A549 treated with CpdA at 1 μM for 4 hours (cell line): ENCODE measurements at places on chromosomes 3 and 15. TPM values are rescaled to one million over a fixed set of nuclear protein-coding genes. Genes with fewer than 3 reads are reported as not detected.

The HDGFL3 gene
- total RNA-seq, result 49.8 to 80.7 TPM (median 56.0 TPM) in 5 replicates

The NRG4 gene
- total RNA-seq, result 0.73 to 2.2 TPM (median 1.4 TPM) in 5 replicates

The IQCF5 gene
- not detected in 5 replicates for total RNA-seq

The DIS3L gene
- 29.2 to 40.3 TPM (median 34.5 TPM) in 5 replicates for total RNA-seq

The FMN1 gene
- 0.27 to 0.59 TPM (median 0.41 TPM) in 5 replicates for total RNA-seq

The CLRN1 gene
- total RNA-seq, result not detected in 5 replicates

The C3orf62 gene
- total RNA-seq, result 1.8 to 2.6 TPM (median 2.3 TPM) in 5 replicates

The LSAMP gene
- 0.06 to 0.30 TPM (median 0.08 TPM) in 5 replicates for total RNA-seq

The GOLGA8R gene
- 0.11 to 0.28 TPM (median 0.22 TPM) in 5 replicates for total RNA-seq

The CLDN16 gene
- total RNA-seq, result 0.02 to 0.15 TPM (median 0.06 TPM) in 3 of 5 replicates, not detected in the others

The PCOLCE2 gene
- total RNA-seq, result 26.5 to 38.8 TPM (median 32.5 TPM) in 5 replicates

The COLQ gene
- 0.28 to 0.53 TPM (median 0.36 TPM) in 5 replicates for total RNA-seq

The CERS3 gene
- not detected in 5 replicates for total RNA-seq

The ZNF662 gene
- not detected in 5 replicates for total RNA-seq

The RTP4 gene
- not detected in 5 replicates for total RNA-seq

The MKRN2OS gene
- not detected in 5 replicates for total RNA-seq

The LRRC3B gene
- total RNA-seq, result not detected in 5 replicates

The SST gene
- not detected in 5 replicates for total RNA-seq

The CPEB1 gene
- 2.8 to 4.0 TPM (median 3.8 TPM) in 5 replicates for total RNA-seq

The GDPGP1 gene
- total RNA-seq, result 5.0 to 8.1 TPM (median 6.1 TPM) in 5 replicates

The TM6SF1 gene
- 0.05 to 0.10 TPM in 2 of 5 replicates, not detected in the others for total RNA-seq

The ANKUB1 gene
- total RNA-seq, result not detected in 5 replicates

The INSYN1 gene
- 1.7 to 2.3 TPM (median 2.1 TPM) in 5 replicates for total RNA-seq

The RFT1 gene
- 18.1 to 29.2 TPM (median 28.2 TPM) in 5 replicates for total RNA-seq

The WDR49 gene
- total RNA-seq, result not detected in 5 replicates

The RNF168 gene
- total RNA-seq, result 4.2 to 5.6 TPM (median 4.5 TPM) in 5 replicates

The CYP1A1 gene
- 1.1 to 2.1 TPM (median 2.0 TPM) in 5 replicates for total RNA-seq

The GP9 gene
- not detected in 5 replicates for total RNA-seq

The CCR2 gene
- total RNA-seq, result not detected in 5 replicates

The PAK6 gene
- 0.19 to 0.47 TPM (median 0.30 TPM) in 4 of 5 replicates, not detected in the other for total RNA-seq

The HHATL gene
- total RNA-seq, result not detected in 5 replicates

The IL17RE gene
- total RNA-seq, result 0.87 to 1.3 TPM (median 1.0 TPM) in 5 replicates

The ERICH6 gene
- total RNA-seq, result 0.05 TPM in 1 of 5 replicates, not detected in the others

The CASR gene
- total RNA-seq, result not detected in 5 replicates

The TMEM207 gene
- not detected in 5 replicates for total RNA-seq

The GOLGA6L9 gene
- 2.7 to 3.4 TPM (median 3.0 TPM) in 5 replicates for total RNA-seq

The SIDT1 gene
- total RNA-seq, result 0.37 to 0.56 TPM (median 0.46 TPM) in 5 replicates

The PRTG gene
- 8.2 to 11.0 TPM (median 10.2 TPM) in 5 replicates for total RNA-seq

The TMIE gene
- total RNA-seq, result 0.06 to 0.17 TPM (median 0.16 TPM) in 3 of 5 replicates, not detected in the others

The HRG gene
- total RNA-seq, result 0.02 TPM in 1 of 5 replicates, not detected in the others

The TCF12 gene
- total RNA-seq, result 33.9 to 46.6 TPM (median 46.4 TPM) in 5 replicates

The CHRNA3 gene
- 0.42 to 1.0 TPM (median 0.52 TPM) in 5 replicates for total RNA-seq

The IGSF10 gene
- total RNA-seq, result 0.59 to 1.2 TPM (median 0.78 TPM) in 5 replicates

The LEKR1 gene
- 0.36 to 1.0 TPM (median 0.51 TPM) in 5 replicates for total RNA-seq

The SMCO1 gene
- total RNA-seq, result not detected in 5 replicates

The STX19 gene
- total RNA-seq, result 0.05 to 0.14 TPM in 2 of 5 replicates, not detected in the others

The VILL gene
- total RNA-seq, result 0.07 to 1.0 TPM (median 0.22 TPM) in 4 of 5 replicates, not detected in the other

The SLC22A14 gene
- total RNA-seq, result 0.06 to 0.10 TPM in 2 of 5 replicates, not detected in the others
